ENCODE measurements at places on chromosomes 1 and 21.

- DNase-seq, result no peak
Measured at GRCh38 chr1:224647449-224647848, 31.3 kb downstream of the CNIH3 start.

DNA sequence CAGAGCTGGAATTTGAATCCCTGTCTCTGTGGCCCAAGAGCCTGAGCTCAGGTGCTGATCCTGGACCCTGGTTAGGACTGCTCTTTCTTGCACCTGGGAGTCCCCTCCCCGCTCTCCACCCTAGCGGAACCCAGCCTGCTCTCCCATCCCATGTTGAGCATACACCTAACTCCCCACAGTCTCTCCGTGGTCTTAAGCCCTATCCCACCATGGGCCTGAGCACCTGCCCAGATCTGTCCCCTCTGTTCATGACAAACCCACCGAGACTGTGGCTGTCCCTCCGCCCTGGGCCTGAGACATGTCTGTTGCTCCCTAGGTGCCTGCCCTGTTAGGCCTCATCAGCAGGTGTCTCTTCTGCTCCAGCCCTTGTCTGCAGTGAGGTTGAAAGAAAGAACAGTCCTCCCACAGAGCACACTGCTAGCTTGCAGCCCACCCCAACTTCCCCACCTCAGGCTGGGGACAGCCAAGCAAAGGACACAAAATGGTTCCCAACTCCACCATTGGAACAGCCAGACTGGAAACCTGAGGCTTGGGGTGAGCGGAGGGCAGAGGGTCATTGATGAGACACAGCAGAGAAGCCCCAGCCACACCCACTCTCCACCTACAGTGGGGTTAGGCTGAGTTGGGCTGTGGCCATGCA lies 118.5 kb downstream of the MATN1 start:
- no peak for DNase-seq

DNA sequence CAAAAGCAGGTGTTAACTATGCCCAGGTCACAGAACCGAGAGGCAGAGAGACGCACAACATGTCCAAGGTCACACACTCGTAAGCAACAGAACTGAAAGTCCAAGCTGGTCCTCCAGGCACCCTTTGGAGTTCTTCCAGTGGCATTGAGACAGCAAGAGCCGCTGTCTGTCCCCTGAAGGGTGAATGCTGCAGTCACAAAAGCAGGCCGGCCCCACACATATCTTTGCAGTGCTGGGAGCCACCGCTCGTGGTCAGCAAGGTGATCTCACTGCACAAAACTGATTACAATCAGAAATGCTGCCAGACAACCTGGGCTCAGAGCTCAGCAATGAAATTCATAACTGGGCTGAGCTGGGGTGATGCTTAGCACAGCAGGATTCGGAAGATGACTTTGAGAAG lies 47.4 kb upstream of the RAB4A start:
- DNase-seq, result peak; percentile 45

DNA sequence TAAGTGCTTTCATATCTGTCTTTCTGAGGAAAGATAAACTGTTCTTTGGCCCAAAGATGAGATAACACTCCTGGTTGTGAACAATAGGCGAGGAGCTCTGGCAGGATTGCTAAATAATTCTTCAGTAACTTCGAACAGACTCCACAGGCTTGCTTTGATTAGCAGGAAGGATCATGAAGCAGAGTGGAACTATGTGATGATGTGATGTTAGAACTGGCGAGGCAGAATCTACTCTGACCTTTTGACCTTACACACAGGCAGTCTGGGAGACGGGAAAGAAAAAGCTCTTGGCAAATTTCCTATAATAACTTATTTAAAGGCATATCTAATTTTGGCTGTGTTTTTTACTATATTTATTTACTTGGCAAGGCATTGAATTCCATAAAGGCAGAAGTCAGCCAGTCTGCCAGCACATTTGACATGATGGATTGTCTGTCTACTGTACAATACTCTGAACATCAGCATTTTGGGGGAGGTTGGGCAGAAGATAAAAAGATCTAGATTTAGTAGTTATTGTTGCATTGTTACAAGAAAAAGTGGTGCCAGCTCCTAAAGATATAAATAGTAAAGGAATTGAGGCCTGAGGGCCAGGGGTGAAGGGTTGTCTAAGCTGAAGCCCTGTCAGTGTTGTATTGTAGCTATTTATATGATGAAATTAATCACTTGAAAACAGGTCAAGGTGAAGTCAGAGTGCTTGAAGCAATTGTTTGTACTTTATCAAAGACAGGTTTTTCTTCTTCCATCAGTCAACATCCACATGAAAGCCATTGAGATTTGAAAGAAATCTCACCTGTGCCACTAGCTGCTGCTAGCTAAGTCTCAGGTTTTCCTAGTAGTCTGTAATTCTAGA lies 708.8 kb downstream of the LTN1 start:
- no peak for DNase-seq

- no peak for DNase-seq
Measured at GRCh38 chr1:17765444-17766411, 10.6 kb downstream of the ACTL8 start.

DNA sequence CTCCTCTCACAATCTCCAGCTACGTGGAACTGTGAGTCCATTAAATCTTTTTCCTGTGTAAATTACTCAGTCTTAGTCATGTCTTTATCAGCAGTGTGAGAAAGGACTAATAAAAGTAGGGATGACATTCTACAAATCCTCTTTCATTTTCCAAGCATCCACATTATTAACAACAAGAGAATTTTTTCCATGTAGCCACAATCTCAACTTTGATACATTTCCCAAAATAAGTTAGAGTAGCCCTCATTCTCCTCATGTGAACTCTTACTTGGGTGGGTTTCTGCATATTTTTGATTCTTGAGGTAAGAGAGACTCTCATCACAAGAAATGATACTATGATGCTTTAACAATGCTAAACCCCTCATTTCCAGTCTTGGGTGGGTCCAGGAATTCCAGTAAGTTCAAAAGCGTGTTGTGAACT lies 52.8 kb downstream of the TNFSF18 start:
- no peak for DNase-seq

GRCh38 chr1:115531631-115532264 lies 110.0 kb upstream of the VANGL1 start:
- DNase-seq, result no peak

DNA sequence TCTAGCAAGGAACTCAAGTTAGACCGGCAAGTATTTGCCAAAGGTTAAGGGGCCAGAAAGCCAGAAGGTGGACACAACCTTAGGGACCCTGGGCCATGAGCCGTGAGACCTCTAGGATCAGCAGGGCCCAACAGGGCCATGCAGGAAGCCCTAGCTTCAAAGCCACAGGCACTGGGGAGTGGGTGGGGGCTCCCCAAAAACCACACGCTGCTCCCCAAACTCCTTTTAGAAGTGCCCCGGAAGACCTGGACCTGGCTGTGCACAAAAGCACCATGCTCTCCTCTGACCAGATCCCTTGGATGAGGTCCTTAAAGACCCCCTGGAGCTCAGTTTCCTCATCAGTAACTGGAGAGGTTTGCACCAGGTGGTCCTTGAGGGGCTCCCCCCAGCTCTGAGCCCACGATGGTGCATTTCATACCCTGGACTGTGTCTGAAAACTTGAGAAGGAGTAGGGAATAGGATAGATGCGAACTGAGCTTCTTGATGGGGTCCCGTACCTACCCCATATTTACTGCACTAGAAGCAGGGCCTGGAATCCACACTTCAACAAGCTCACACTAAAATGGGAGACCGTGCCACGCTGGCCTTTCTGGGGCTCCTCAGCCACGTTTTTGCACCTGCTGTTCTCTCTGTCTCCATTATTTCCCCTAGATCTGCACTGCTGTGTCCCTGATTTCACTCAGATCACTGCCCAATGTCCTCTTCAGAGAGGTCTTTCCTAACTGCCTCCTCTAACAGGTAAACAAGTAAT lies 40.6 kb upstream of the LBR start:
- DNase-seq, result peak; percentile 28

- DNase-seq, result no peak
Measured at GRCh38 chr1:14027099-14027498, 327.1 kb downstream of the PRDM2 start.

GRCh38 chr1:14222086-14222485 lies 376.4 kb upstream of the KAZN start:
- no peak for DNase-seq

DNA sequence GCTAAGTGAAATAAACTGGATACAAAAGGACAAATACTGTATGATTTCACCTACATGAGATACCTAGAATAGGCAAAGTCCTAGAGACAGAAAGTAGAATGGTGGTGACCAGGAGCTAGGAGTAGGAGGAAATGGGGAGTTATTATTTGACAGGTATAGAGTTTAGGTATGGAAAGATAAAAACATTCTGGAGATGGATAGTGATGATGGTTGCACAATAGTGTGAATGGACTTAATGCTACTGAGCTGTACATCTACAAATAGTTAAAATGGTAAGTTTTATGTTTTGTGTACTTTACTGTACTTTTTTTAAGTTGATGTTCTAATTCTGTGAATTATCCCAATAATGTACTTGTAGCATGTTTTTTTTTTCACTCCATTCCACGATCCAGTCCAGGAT lies 59.5 kb upstream of the RALGPS2 start:
- DNase-seq, result no peak

- DNase-seq, result no peak
Measured at GRCh38 chr1:44472620-44473525, 67.8 kb downstream of the RNF220 start.

DNA sequence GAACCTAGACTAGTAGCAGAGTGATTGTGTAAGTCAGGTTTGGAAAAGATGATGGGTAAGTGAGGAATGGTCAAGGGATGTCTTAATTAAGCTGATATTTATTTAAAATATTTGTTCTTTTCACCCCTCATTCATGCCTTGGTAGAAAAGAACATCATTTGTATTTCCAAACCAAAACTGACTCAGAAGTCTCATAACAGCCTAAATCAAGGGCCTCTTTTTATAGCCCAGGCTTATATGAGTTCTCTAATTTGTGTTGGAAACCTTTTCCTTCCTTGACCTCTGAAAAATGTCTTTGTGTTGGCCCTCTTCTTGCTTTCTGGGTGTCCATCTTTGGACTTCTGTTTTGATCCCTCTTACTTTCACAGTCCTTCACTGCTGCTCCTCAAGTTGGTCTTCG lies 1428.2 kb downstream of the MRPL39 start:
- DNase-seq, result no peak

GRCh38 chr1:204780630-204781029 lies 90.0 kb upstream of the NFASC start:
- DNase-seq, result no peak

DNA sequence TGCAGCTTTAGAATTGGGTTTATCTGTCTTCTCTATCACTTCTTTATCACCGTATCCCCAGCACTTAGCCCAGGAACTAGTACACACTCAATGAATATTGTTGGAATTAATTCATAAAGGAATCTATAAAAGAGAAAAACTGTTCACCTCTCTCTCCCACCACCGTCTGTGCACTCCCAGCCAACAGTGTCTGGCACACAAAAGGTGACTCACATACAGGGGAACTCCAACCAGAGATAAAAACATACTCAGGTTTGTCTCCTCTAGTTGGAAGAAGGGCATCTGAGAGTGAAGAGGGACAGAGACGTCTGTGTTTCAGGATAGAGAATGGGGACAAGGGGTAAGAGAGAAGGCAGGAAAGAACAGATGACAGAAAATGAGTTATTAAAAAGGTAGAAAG lies 10.0 kb downstream of the ITLN1 start:
- no peak for DNase-seq

GRCh38 chr21:46650476-46651098 lies 15.1 kb downstream of the PRMT2 start:
- no peak for DNase-seq

GRCh38 chr1:99228153-99228552 lies 36.1 kb upstream of the PLPPR4 start:
- no peak for DNase-seq

DNA sequence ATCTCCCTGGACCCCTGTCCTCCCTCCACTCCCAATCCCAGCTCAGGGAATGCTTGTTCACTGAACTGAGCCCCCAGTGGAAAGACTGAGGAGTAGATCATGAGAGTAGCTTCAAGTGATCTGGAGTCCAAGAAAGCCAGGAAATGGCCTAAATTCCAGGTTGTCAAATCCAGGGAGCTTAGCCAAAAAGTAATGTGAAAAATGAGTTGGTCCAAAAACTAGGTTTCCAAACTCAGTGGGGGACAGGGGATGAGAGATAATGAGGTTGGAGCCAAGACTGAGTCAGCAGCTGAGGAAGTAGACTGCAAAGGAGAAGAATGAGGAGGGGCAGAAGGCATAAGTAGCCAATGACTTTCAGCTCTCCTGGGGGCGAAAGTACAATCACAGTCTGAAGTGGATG lies 284.1 kb upstream of the BEND5 start:
- no peak for DNase-seq

- DNase-seq, result no peak
Measured at GRCh38 chr1:40717065-40717464, 25.6 kb downstream of the NFYC start.

GRCh38 chr1:84583648-84584047 lies 9.4 kb upstream of the CTBS start:
- DNase-seq, result no peak

- DNase-seq, result no peak
Measured at GRCh38 chr1:228150120-228150460, 360 bp downstream of the GJC2 start.

DNA sequence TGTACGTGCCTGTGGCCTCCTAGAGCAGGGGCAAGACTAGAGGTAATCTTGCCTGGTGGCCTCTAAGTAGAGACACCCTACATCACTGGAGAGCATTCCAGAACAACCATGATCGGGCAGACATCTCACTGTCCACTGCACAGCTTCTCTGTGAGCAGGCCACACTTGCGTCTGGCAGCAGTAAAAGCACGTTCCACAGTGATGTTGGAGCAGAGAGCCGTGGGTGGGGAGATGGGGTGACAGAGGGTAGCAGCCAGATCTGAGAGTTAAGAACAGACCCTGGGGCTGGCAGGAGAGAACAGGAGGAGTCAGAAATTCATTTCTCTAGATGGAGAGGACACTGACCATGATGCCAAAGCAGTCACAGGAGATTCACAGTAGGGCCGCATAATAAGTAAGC lies 293.0 kb downstream of the HHAT start:
- no peak for DNase-seq

GRCh38 chr1:226624526-226624925 lies 76.0 kb downstream of the STUM start:
- DNase-seq, result no peak

GRCh38 chr1:167373398-167373797 lies 144.9 kb downstream of the CD247 start:
- no peak for DNase-seq

DNA sequence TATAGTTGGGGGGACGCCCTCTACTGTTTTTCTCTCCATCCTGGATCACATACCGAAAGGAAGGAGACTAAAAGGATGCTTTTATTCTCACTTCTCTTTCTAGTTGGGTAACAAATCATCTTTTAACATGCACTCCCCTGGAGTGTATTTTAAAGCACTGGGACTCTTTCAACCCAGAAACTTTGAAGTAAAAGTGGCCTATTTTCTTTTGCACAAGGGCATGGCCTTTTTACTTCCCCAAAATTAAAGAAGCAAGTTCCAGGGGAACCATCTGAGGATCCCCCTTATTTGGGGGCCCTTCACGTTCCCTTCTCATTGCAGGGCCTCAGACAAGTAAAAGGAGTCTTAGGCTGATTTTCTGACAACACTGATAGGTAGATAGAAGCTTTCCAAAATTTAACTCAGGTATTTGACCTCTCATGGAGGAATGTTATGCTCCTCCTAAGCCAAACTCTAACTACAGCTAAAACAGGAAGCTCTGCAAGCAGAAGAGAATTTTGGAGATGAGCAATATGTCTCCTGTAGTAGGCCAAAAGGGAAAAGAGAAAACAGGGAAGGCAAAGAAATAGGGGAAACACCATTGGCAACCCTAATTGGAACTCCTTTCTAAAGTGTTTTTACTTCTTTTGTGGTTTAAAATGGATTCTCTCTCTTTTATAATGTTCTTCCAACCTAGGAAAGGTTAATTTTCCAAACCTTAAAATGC lies 8.9 kb upstream of the CD46 start:
- DNase-seq, result no peak

GRCh38 chr1:71950579-71950978 lies 331.8 kb downstream of the NEGR1 start:
- no peak for DNase-seq

Data from sciatic nerve (tissue), 2 donors.